ENCODE measurements at places on chromosomes 13 and 19.

GRCh38 chr13:33127009-33127551, 110.9 kb downstream of the KL start:
- H3K27ac ChIP-seq, result no peak overlapping the region
- DNase-seq, result no peak
- H3K36me3 ChIP-seq, result no peaks in the 10 kb centered on the region
- H3K4me1 ChIP-seq, result peaks cover 4% of the 10 kb centered on the region
- H3K4me3 ChIP-seq, result no peak overlapping the region
- peaks cover 5% of the 10 kb centered on the region for H3K27me3 ChIP-seq

DNA sequence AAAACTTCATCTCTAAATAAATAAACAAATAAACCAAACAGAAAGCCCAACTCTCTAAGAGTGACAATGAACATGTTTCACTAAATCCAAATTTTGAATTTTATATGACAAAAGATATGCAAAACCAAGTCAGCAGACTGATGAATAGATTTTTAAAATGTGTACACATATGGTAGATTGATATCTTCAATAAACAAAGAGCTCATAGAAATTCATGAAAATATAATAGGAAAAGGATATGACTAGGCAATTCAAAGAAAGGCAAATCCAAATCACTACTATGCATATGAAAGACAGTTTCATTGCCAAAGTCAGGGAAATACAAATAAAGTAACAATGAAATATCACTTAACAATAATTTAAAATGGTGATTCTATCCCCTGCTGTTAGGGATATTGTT, 63.7 kb upstream of the NBEA start:
- no peak overlapping the region for H3K27ac ChIP-seq
- H3K27me3 ChIP-seq, result no peaks in the 10 kb centered on the region
- DNase-seq, result no peak
- H3K4me3 ChIP-seq, result no peak overlapping the region
- no peaks in the 10 kb centered on the region for H3K36me3 ChIP-seq

- no peak overlapping the region for H3K4me3 ChIP-seq
- no peak for DNase-seq
- no peak overlapping the region for H3K27ac ChIP-seq
- peaks cover 3% of the 10 kb centered on the region for H3K27me3 ChIP-seq
- H3K4me1 ChIP-seq, result peaks cover 8% of the 10 kb centered on the region
Measured at GRCh38 chr13:21639561-21639960, 31.3 kb upstream of the FGF9 start.

- H3K27ac ChIP-seq, result peak overlapping the region; percentile 47
- H3K4me3 ChIP-seq, result no peak overlapping the region
- H3K27me3 ChIP-seq, result no peaks in the 10 kb centered on the region
- H3K4me1 ChIP-seq, result peaks cover 29% of the 10 kb centered on the region
Measured at GRCh38 chr19:5693195-5694166, 3.4 kb downstream of the RPL36 start.

- no peak for DNase-seq
- H3K4me3 ChIP-seq, result no peak overlapping the region
- H3K27ac ChIP-seq, result no peak overlapping the region
- no peaks in the 10 kb centered on the region for H3K36me3 ChIP-seq
- H3K4me1 ChIP-seq, result no peaks in the 10 kb centered on the region
Measured at GRCh38 chr19:56942756-56943155, 102.2 kb upstream of the PEG3 start.

DNA sequence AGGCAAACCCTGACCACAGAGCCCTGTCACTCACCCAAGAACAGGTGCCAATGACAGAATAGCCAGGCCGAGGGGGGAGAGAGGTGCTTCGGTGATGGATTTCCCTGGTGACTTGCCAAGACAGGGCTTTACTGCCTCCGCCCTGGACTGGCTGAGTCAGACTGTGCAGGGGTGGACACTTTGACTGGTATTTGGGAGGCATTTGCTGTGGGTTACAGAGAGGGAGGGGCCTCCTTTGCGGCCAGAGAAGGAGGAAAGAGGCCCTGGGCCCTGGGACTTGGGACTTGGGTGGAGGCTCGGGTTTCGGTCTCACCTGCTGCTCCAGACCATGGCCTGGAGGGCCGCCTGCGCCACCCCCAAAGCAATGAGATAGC, 4.6 kb upstream of the EPS8L1 start:
- no peak overlapping the region for H3K27ac ChIP-seq
- DNase-seq, result no peak
- no peak overlapping the region for H3K4me3 ChIP-seq
- H3K27me3 ChIP-seq, result peaks cover 45% of the 10 kb centered on the region

- peaks cover 2% of the 10 kb centered on the region for H3K4me1 ChIP-seq
- no peak overlapping the region for H3K4me3 ChIP-seq
- H3K27ac ChIP-seq, result no peak overlapping the region
- no peak for DNase-seq
Measured at GRCh38 chr13:94259984-94260383, 219.5 kb downstream of the DCT start.

Measured in memory B cell (primary cell).